ENCODE measurements at places on chromosomes 12 and 14. TPM values are rescaled to one million over a fixed set of nuclear protein-coding genes. Genes with fewer than 3 reads are reported as not detected.

GRCh38 chr12:67623259-67623658 is 25.3 kb upstream of the DYRK2 start:
- H3K27ac ChIP-seq = no peak overlapping the region
- no peak for DNase-seq
- H3K27me3 ChIP-seq = no peaks in the 10 kb centered on the region
- H3K36me3 ChIP-seq = no peaks in the 10 kb centered on the region

THTPA gene
- 15.0 TPM for total RNA-seq

- peaks cover 13% of the 10 kb centered on the region for H3K4me1 ChIP-seq
- no peak for DNase-seq
- H3K36me3 ChIP-seq = no peaks in the 10 kb centered on the region
- peak overlapping the region; percentile 88 for H3K4me3 ChIP-seq
Observed at GRCh38 chr12:30753751-30754382, 884 bp downstream of the CAPRIN2 start.

HELB gene
- 5.2 TPM for total RNA-seq

GRCh38 chr12:107990325-107990724 is 138.8 kb upstream of the WSCD2 start:
- no peaks in the 10 kb centered on the region for H3K4me1 ChIP-seq
- no peak overlapping the region for H3K4me3 ChIP-seq
- no peak overlapping the region for H3K27ac ChIP-seq
- no peaks in the 10 kb centered on the region for H3K36me3 ChIP-seq

DNA sequence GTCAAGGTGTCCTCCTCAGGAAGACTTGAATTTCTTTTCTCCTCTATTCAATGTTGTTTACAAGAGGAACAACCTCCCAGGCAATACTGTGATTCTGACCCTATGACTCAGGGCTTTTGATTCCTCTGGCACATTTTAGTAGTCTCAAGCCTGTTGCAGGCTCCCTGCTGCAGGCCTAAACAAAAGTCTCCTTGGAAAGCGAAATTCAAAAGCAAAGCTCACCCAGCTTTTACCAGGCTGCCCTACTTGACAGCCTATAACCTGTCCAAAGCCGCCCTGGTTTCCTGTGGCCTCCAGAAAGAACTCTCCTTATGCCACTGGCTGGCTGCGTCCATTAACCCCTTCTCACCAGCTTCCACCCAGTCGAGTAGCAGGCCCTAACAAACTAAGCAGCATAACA is 11.6 kb downstream of the FGD6 start:
- no peak for DNase-seq
- H3K27ac ChIP-seq = peak overlapping the region; percentile 86
- H3K4me3 ChIP-seq = no peak overlapping the region
- peaks cover 55% of the 10 kb centered on the region for H3K4me1 ChIP-seq

DNA sequence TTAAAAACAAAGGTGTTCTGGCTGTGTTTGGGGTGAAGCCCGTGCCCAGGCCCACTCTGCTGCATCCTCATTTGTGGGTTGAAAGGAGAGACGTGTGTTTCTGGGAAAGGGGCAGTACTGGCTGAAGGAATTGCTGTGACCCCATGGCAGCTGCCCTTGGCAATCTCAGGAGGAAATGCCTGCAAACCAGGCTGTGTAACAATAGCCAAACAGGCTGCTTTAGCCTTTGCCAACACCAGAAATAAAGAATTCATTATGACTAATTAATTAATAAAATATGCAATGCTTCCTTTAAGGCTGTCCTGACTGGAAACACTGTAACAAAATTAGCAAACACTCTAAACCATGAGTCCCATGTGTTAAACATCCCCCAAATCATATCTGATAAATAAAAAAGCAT is 53.0 kb upstream of the KRR1 start:
- no peak overlapping the region for H3K4me3 ChIP-seq
- no peaks in the 10 kb centered on the region for H3K4me1 ChIP-seq
- no peaks in the 10 kb centered on the region for H3K27me3 ChIP-seq

DNA sequence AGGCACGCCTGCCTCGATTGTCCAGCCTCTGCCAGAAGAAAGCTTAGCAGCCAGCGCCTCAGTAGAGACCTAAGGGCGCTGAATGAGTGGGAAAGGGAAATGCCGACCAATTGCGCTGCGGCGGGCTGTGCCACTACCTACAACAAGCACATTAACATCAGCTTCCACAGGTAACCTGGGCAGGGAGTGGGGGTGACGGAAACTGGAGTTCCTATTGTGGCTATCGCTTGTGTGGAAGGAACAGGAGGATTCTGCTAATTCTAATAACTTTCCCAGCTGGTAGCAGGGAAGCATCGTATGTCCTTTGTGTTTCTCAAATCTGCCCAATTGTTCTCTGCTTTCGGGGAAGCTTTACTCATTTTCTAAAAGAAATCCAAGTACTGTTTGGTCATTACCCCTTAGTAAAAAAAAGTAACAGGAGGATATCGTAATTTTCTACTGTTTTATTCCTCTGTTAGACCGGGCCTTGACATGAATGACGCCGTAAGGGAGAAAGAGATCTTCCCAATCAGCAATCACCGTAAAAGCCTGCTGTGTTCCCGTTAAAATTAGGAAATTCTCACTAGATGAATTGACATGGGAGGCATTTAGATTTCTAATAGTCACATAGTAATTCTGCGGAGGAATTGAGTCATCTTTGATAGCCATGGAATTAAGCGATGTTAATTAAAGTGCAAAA is 449 bp downstream of the THAP2 start:
- H3K4me1 ChIP-seq = peaks cover 40% of the 10 kb centered on the region
- no peak for DNase-seq
- H3K4me3 ChIP-seq = peak overlapping the region; percentile 96
- no peaks in the 10 kb centered on the region for H3K27me3 ChIP-seq

STXBP6 gene
- 4.4 TPM for total RNA-seq

CLEC4C gene
- not detected for total RNA-seq

GPR132 gene
- total RNA-seq = 9.1 TPM

CDH24 gene
- total RNA-seq = 5.4 TPM

PZP gene
- total RNA-seq = not detected

DNA sequence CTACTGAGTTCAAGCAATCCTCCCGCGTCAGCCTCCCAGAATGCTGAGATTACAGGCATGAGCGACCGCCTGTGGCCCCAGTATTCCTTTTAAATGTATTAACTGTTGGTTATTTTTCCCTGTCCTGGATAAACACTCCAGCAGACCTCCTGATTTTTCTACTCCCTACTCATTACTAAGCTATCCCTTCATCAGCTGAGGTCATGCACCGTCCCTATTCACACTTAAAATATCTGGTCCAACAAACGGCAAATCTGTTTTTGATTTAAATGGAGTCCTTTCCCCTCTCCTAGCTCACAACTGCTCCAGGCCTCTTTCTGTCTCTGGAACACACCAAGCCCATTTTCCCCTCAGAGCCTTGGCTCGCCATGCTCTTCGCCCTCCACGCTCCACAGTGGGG is 1003.3 kb upstream of the TMEM132C start:
- H3K27me3 ChIP-seq = no peaks in the 10 kb centered on the region
- H3K27ac ChIP-seq = no peak overlapping the region

GRCh38 chr12:62301799-62302133 is 41.6 kb downstream of the USP15 start:
- no peak overlapping the region for H3K27ac ChIP-seq
- H3K36me3 ChIP-seq = peaks cover 5% of the 10 kb centered on the region

GRCh38 chr12:948238-948637 is 1.3 kb downstream of the RAD52 start:
- H3K4me3 ChIP-seq = peak overlapping the region; percentile 67
- no peak for DNase-seq
- H3K27me3 ChIP-seq = no peaks in the 10 kb centered on the region
- no peaks in the 10 kb centered on the region for H3K36me3 ChIP-seq
- peak overlapping the region; percentile 83 for H3K27ac ChIP-seq
- H3K4me1 ChIP-seq = peaks cover 18% of the 10 kb centered on the region

DNA sequence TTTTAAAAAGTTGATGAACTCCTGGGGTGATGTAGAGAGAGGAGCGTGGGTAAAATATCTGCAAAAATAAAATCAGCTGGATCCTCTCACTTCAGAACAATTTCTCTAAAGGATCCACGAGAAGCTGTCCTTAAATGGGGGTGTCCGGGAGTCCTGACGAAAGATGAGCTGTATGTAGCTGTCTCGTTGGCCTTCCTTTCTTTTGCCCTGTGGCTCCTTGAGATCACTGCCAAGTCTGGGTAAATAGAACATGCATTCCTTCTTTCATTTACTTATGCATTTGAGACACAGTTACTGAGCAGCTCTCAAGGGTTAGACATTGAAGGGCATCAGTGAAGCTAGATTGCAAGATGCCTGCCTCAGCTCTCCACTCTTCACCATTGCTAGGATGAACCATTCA is 35.2 kb upstream of the TXNRD1 start:
- H3K27me3 ChIP-seq = no peaks in the 10 kb centered on the region
- H3K27ac ChIP-seq = peak overlapping the region; percentile 83
- DNase-seq = no peak
- no peak overlapping the region for H3K4me3 ChIP-seq

- no peak for DNase-seq
- H3K36me3 ChIP-seq = no peaks in the 10 kb centered on the region
- H3K27ac ChIP-seq = peak overlapping the region; percentile 99
- peaks cover 88% of the 10 kb centered on the region for H3K4me1 ChIP-seq
- peak overlapping the region; percentile 79 for H3K4me3 ChIP-seq
- H3K27me3 ChIP-seq = no peaks in the 10 kb centered on the region
Observed at GRCh38 chr12:57131896-57132744, 3.8 kb downstream of the LRP1 start.

DNA sequence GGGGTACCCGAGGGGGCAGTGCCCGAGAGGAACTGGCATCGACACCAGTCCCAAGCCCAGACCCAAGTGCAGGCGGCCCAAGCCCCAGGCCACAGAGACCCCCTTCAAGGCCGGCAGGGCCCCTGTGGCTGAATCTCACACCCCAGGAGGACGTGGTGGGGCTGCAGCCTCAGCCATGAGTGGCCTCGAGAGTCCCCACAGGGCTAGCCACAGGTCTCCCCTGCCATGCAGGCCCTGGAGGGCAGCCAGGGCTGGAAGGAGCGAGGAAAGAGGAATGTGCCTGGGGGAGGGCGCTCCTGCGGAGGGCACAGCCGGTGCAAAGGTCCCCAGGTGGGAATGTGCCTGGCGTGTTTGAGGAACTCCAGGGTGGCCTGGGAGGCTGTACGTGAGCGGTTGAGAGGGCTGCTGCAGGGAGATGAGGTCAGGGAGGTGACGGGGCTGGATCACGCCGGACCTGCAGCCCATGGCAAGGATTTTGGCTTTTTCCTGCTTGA is 86.1 kb downstream of the NCOR2 start:
- H3K27ac ChIP-seq = no peak overlapping the region
- no peak overlapping the region for H3K4me3 ChIP-seq
- no peak for DNase-seq
- peaks cover 25% of the 10 kb centered on the region for H3K4me1 ChIP-seq

WIF1 gene
- total RNA-seq = 27.3 TPM

Measured in vagina (tissue), 2 donors.